Type B pancreatic cell (in vitro differentiated cells): ENCODE measurements at places on chromosomes 5 and 9. TPM values are rescaled to one million over a fixed set of nuclear protein-coding genes. Genes with fewer than 3 reads are reported as not detected.

FBP1 gene
- total RNA-seq, result 25.9 and 35.9 TPM in 2 replicates

AKNA gene
- total RNA-seq, result 11.5 and 14.0 TPM in 2 replicates

DNA sequence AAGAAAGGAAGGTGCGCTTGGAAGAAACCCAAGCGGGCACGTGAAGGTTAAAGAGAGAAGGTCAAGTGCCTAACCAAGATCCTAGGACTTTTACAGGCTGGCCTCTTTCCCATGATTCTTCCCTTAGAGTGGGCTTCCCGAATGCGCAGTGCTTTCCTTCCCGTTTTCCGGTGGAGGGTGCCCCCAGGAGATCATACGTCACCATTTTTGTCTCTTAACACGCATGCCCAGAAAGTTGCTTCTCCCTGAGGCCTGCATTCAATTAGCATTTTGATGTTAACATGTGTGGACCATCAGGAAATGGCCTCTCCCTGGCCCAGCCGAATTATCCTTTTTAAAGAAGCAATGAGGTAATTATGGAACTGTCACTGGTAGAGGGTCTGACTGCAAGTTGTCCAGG is 1.9 kb upstream of the RUSC2 start:
- DNase-seq, result no peak

- no peak for DNase-seq
Measured at GRCh38 chr9:126938327-126938726, 23.7 kb downstream of the RALGPS1 start.

DNA sequence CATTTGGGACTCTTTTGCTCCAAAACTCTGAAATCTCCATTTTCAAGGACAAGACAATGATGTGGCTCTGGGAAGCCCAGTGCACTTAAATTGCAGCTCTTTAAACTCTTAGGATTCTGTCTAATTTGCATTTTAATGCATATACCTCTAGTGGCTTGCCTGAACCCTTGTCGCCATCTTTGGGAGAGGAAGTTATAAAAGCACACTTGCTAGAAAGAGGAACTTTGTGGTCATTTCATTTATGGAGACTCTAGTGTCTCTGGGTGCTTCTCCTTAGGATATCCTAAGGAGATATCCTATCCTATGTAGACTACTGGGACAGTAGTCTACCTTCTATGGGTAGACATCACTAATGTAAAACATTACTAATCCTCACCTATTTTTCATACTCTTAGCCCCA is 77.3 kb upstream of the SLC1A3 start:
- DNase-seq, result no peak

- no peak for DNase-seq
Measured at GRCh38 chr9:4936823-4937222, 48.2 kb upstream of the JAK2 start.

- no peak for DNase-seq
Measured at GRCh38 chr5:171601266-171601881, 181.9 kb downstream of the FGF18 start.

- peak; percentile 51 for DNase-seq
Measured at GRCh38 chr9:92729735-92730155, 34.9 kb downstream of the BICD2 start.

- no peak for DNase-seq
Measured at GRCh38 chr9:122107291-122107805, 14.2 kb upstream of the TTLL11 start.

DNA sequence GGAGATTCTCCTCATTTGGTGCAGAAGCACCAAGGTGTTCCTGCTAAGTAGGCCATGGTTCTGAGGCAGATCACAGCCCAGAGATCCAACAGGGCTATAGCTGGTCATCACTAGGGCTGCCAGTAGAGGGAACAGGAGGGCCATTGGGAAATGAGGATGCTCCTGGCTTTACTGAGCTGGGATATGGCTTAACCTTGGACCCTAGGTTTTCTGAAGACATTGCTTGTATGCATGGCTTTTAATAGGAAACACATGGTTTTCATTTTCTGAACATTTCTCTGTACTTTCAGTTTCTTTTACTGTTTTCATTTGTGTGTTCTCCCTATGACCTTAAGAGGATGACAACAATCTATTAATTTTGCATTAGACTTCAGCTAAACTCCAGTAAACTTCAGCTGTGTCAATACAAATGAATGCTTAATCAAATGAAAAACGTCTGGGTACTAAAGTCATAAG is at the start of gene IFNW1:
Gene IFNW1, minus strand, starts transcription at position 406 of the 456 bp plus-strand sequence. Its CDS starts 262 bp downstream, at position 144.
- DNase-seq, result no peak

DNA sequence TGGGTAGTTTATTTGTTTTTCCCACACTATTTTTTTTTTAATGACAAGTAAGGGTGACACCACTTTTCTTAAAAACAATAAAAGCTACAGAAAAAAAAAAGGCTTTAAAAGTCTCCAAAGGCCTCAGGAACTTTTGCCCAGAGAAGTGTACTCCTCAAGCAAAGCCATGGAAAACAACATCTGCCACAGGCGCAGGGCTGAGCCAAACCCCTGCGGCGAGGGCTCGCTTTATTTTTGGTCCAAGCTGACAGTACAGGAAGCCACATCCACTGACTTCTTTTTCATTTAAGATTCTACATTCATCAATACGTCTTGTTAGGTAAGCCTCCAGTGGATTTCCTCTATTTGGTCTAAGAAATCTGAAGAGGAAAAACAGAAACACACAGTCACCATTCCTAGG is 51.9 kb upstream of the IFNK start:
- DNase-seq, result no peak

DNA sequence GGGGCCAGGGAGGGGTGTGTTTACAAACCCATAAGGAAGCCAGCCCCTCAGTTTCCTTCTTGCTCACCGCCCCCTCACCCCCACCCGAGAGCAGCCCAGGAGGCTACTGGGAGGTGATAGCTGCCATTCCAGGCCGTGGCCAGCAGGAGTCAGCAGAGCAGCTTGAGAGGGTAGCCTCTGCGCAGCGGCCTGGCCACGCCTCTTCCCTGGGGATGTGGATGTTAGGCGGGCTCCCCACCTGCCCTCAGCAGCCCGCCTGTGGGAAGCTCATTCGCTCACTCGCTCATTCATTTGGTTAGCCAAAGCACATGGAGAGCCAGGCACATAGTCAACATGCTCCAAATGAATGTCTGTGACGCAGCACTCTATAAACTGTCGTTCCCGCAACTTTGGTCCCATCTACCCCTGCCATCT is 6.1 kb upstream of the DPM2 start:
- no peak for DNase-seq

- no peak for DNase-seq
Measured at GRCh38 chr9:70639853-70640814, 225.7 kb upstream of the KLF9 start.

GRCh38 chr5:109410389-109411148 is 795 bp upstream of the PJA2 start:
- peak; percentile 79 for DNase-seq
